ENCODE measurements at places on chromosomes 4 and X.

GRCh38 chrX:57121816-57122215 lies 468 bp upstream of the SPIN2B start:
- no peak for DNase-seq

DNA sequence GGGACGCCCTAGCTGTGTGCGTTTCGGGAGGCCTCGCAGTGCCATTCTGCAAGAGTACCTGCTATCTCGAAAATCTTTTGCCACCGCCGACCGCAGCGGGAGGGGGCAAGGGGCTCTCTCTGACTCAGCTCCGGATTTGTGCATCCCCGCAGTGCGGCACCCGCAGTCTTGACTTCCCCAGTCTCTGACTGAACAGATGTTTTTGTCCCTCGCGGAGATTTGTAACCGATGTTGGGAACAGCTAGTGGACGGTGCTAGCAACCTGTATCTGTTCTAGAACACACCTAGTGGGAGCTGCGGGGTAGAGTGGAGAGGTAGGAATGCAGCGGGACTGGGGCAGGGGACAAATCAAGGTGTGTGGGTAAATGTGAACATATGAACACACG lies 17.2 kb downstream of the NKX6-1 start:
- DNase-seq = no peak

GRCh38 chr4:119233191-119233590 lies 20.7 kb downstream of the USP53 start:
- DNase-seq = no peak

GRCh38 chrX:124829930-124830329 lies 483.6 kb downstream of the SH2D1A start:
- no peak for DNase-seq

DNA sequence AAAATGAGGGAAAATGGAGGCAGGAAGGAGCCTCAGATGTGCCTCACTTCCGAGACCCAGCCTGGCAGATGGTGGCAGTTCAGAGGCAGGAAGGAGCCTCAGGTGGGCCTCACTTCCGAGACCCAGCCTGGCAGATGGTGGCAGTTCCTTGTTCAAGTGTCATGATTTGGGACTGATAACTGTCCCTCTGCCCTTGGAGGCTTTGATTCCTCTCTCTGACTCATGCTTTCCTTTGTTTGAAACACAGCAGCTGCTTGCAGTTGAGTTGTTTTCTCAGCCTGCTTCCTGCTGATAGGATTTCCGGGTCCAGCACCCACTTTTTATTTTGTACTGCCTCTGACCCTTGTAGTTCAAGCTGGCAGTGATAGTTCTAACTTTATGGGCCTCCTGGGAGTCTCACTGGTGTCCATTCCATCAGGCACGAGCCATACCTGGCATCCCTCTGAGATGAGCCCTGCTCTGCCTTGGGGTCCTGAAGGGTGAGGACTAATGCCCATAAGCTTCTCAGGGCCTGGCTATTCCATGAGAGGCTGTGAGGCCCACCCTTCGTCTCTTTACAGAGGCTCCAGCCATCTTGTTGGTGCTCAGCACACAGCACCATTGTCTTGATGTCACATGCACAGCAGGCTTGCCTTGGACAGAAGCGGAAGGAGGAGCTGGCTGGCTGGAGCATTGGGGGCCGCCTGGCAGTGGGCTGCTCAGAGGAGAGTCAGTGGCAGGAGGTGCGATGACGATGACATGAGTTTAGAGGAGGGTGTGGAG lies 13.0 kb downstream of the RGS12 start:
- no peak for DNase-seq

- no peak for DNase-seq
Measured at GRCh38 chrX:118513120-118513898, 17.7 kb downstream of the DOCK11 start.

Data from activated gamma-delta T cell (primary cell).